Muscle of back (tissue), 13 donors: ENCODE measurements at places on chromosomes 7 and 10. TPM values are rescaled to one million over a fixed set of nuclear protein-coding genes. Genes with fewer than 3 reads are reported as not detected.

DNA sequence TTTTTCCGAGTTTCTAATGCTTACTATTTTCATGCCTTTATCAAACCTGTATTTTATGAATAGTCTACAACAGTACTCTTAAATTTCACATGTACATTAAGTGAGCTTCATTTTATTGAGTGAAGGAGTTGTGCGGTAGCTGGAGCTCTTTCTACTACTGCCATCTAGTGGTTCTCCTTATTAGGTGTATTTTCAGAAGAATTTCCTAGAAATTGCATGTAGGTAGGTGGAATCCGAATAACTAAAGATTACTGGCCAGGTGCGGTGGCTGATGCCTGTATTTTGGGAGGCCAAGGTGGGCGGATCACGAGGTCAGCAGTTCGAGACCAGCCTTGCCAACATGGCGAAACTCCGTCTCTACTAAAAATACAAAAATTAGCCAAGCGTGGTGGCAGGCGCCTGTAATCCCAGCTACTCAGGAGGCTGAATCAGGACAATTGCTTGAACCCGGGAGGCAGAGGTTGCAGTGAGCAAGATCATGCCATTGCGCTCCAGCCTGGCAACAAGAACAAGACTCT is 38.3 kb downstream of the LRRC72 start:
- peak; percentile 73 for DNase-seq

The JAKMIP3 gene
- 0.52 TPM for polyA plus RNA-seq

The SHTN1 gene
- 7.9 TPM for polyA plus RNA-seq

The GIMAP8 gene
- polyA plus RNA-seq: 8.5 TPM

DNA sequence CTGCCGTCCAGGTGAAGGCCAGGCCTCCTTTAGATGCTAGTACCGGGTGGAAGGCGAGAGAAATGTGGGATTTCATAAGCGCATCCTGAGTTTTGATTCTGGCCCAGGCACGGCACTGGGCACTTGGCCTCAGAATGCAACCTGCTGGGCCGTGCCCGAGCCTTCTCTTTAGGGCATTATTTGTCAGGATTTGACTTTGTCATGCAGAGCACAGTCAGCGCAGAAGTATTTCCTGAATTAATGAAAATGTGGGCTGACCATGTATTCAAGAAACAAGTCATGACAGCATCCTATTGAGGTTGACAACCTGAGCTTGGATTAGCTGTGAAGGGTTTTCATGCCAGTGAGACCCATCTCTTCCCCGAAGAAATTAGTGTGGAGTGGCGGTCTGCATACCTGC is 34.4 kb downstream of the RCC1L start:
- no peak for DNase-seq

DNA sequence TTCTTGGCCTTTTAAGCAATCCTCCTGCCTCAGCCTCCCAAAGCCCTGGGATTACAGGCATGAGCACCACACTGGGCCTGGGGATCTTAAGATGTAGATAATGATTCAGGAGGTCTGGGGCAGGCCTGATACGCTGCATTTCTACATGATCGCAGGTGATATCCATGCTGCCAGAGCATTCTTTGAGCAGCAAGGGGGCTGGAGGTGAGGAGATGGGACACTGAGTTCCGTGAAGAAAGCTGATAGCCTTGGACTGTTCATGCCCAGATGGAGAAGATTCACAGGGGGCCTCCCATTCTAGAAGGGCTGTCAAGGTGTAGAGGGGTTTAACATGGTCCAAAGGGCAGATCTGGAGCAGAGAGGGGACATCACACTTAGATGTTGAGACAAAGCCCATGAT is 480.3 kb downstream of the RPS24 start:
- no peak for DNase-seq
